AG09319 (cell line): ENCODE measurements at places on chromosomes 7 and 10.

DNA sequence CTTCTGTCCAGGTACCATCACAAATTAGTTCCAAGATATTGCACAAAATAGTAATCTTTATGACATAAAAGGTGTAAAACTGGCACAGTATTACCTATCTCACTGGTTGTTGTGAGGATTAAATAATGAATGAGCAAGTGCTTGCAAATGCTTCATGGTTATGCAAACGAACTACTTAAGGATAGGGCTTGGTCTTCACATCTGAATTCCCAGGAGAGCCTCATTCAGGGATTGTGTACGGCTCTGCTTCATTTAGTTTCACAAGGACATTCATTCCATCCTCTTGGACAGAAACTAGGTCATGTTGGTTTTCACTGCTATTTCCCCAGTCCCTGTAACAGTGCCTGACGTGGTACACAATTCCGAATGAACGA is 12.1 kb downstream of the ABCA13 start:
- no peak for DNase-seq

- peak; percentile 92 for DNase-seq
Measured at GRCh38 chr10:51706225-51706624, 6.8 kb upstream of the CSTF2T start.

GRCh38 chr7:14226126-14226525 is 236.7 kb upstream of the ETV1 start:
- no peak for DNase-seq

- DNase-seq: no peak
Measured at GRCh38 chr10:18209241-18209640, 69.0 kb downstream of the CACNB2 start.

GRCh38 chr7:129494041-129494440 is 8.3 kb upstream of the SMKR1 start:
- peak; percentile 78 for DNase-seq
